ENCODE measurements at places on chromosomes 1 and 21.

DNA sequence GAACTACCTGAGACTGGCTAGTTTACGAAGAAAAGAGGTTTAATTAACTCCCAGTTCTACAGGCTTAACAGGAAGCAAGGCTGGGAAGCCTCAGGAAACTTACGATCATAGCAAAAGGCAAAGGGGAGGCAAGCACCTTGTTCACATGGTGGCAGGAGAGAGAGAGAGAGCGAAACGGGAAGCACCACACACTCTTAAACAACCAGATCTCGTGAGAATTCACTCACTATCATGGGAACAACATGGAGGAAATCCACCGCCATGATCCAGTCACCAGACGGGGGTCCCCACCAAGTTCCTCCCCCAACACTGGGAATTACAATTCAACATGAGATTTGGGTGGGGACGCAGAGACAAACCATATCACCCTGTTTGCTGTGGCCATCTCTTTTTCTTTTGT is 11.8 kb downstream of the MT1HL1 start:
- DNase-seq: no peak

DNA sequence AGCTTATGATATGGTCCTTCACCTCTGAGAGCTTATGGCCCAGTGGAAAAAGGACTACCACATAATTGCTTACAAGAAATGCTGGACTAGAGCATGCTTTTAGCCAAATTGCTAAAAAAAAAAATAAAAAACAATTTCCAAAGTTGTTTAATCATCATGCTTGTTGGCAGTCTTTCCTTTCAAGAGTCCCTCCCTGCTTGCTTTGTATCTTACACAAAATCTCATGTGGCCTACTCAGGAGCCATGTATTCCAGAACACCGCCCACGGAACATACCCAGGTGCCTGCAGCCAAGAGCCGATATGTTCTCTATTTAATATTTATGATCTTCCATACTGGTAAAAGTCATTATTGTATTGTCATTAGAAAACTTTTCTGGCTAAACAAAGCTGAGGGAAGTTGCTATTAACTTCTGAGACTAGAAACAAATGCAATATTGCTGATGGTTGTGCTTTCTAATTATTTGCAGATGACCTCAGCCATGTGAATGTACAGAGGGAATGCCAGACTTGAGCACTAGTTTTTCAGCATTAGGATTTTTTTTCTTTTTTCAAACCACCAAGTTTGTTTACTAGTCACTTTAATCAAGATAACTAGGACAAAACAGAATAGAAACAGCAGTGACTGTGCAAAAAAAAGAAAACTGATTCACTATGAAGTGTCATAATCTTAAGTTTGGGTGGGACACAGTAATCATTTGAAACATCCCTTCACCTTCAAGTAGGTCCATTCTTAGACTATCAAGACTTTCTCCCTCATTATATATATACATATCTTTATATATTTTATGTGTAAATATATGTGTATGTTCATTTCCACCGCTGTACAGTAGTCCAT is 129.3 kb upstream of the GORAB start:
- DNase-seq: no peak

GRCh38 chr21:18030248-18030647 is 211.1 kb upstream of the C21orf91 start:
- DNase-seq: no peak

- DNase-seq: no peak
These were observed 24.6 kb downstream of the KCNC4 start for GRCh38 chr1:110234691-110235090.

DNA sequence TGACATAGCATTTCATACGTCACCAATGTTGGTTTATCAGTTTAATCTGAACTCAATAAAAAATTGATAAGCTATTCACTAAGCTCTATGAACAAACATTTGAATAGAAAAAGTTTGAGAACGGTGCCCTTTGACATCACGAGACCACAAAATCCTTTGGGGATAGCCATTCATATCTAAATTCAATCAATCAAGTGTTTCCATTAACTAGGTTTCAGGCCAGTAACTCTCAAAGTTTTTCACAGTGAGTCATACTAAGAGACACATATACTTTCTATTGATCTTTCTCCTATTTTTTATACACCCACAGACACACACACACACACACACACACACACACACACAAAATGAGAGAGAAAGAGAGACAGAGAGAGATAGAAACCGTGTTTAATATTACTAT is 235.4 kb upstream of the SNX7 start:
- no peak for DNase-seq
